SK-N-SH (cell line): ENCODE measurements at places on chromosomes 4 and X.

DNA sequence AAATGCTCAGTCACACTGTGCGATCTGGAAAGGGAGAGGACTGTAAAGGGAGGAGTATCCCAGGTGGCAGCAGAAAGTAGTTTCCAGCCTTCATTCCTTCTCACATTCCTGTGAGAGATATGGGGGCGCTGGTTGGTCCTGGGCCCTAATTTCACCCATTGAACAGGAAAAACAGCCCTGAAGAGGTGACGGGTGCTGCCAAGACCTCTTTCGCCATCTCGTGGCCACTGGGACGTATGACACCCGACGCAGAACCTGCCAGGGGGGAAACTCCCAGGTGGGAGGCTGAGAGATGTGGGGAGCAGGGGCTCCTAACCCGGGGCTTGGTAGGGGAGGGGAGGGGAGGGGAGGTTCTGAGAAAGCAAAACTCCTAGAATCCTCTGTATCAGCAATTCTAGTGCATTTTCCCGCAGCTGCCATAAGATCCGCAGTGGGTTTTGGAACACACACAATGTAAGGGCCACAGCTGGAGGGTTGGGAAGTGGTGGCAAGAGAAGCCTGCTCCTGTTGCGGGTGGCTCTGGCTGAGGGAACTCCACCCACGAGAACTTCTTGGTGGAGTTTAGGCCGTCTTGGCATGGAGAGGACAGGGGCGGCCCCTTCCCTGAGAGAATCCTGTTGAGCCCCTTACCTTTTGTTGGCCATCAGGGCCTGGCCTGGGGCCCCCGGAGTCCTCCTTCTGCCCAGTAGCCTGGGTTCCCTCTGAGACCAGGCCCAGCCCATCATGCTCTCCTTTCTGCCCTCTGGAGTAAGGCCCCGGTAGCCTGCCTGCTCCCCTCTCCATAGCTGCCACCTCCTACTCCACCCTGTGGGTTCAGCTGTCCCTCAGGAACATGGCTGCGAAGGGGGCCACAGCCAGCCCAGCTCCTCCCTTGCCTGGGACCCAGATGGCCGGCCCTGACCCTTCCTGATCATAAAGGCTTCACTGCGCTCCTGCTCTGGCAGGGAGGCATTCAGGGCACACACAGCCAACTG, 134.1 kb downstream of the OR13H1 start:
- DNase-seq, result peak; percentile 74

DNA sequence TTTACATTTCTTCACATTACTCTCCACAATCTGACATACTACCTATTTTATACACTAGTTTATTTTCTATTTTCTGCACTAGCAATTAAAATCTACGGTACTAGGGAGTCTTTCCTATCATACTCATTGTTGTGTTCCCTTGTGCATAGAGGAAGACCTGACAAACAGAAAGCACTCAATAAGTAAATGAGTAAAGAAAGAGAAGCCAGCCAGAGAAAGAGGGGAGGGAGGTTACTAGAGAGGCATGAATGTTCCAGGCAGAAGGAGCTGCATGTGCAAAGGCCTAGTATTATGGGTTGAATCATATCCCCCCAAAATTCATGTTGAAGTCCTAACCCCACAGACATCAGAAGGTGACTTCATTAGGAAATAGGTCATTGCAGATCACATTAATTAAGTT, 114.0 kb downstream of the ZAR1 start:
- DNase-seq, result no peak

DNA sequence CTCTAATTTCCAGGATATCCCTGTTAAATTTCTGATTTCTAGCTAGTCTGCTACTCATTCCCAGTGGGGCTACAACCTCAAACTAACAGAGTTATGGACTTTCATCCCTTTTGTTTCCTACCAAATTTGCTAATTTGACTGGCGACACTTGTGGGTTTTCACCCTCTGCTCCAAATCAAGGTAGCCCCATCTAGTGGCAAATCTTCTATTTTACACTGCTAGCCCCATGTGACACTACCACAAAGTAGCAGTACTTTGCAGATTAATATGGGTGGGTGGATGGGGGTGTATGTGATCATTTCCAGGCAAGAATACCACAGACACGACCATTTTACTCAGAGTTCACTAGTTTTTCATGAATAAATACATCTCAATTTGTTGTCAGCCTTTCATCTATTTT, 150.3 kb downstream of the MSL3 start:
- peak; percentile 8 for DNase-seq

GRCh38 chr4:145732895-145733880, 53.2 kb downstream of the C4orf51 start:
- peak; percentile 96 for DNase-seq

DNA sequence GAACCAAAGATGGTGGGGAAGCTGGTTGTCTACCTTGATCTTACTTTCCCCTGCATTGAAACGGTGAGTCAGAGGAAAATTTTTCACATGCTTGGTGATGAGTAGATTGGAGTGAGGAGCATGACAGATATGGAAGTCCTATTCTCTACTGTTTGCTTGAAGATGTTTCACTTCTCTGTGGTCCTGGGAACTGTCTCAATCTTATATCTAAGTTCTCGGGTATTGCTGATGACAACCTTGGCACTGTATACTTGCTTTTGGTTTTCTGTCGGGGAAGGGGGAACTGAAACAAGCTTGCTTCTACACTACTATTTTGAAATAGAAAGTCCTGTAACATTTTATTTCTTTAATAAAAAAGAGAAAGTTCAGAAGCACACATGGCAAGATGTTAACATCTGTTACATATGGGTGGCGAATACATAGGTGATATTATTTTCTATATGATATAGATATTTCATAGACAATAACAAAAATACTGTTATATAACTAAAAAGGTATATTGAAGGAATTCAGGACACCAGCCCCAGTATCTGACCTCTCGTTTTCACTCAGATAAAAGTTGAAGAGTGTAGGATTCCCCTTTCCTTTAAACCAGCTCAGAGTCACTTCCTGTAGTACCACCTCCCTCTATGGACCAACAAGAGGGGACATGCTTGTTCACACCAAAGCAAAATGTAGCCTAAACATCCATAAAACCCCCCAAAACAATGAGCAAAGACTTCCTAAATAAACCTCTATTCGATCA, 88.8 kb downstream of the FMR1NB start:
- DNase-seq, result no peak

DNA sequence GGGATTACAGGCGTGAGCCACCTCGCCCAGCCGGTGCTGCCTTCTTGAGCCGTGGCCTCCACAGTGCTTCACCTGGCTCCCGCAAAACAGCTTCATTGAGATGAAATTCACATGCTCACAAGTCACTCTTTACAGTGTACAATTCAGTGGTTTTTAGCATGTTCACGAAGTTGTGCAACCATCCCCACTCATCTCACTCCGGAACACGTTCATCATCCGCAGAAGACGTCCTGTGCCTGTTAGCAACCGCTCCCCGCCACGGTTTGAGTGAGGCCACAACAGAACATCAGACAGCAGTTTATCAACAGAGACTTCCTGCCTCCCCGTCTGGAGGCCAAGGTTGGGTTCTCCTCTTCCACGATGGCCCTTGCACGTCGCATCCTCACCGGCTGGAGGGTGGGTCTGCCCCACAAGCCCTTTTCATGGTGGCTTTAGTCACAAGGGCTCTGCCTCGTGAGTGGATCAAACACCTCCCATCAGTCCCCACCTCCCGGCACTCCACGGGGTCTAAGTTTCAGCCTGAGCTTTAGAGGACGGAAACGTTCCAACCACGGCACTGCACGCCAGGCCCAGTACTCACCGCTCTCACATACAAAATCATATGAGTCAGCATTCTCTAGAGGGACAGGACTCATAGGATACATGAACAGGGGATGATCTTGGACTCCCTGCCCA, 29.6 kb upstream of the SPON2 start:
- peak; percentile 20 for DNase-seq

DNA sequence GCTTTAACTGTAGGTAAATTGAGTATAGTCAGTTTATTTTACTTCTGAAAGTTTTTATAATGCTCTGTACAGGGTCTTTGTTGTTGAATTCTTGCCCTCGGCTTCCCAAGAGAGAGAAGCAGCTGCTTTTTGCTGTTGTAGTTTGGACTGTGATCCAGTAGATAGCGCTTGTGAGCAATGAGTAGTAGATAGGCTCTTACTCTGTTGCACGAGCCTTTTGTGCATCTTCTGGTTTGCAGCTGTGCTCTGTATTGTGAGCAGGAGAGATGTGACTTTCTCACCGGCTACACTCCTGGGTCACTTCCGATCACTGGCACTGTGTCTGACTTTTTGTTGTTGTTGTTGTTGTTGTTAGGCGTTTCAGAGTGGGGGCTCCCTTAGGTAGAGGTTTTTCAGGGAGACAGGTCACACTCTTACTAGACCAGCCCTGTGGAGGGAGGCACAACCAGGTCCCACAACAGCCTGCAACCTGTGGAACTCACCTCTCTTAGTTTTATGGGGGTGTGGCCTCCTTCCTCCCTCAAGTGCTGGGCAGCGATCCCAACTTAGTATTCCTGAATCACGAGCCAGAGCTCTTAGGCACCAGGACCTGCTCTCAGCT, 822.1 kb upstream of the GALNTL6 start:
- DNase-seq, result peak; percentile 17

DNA sequence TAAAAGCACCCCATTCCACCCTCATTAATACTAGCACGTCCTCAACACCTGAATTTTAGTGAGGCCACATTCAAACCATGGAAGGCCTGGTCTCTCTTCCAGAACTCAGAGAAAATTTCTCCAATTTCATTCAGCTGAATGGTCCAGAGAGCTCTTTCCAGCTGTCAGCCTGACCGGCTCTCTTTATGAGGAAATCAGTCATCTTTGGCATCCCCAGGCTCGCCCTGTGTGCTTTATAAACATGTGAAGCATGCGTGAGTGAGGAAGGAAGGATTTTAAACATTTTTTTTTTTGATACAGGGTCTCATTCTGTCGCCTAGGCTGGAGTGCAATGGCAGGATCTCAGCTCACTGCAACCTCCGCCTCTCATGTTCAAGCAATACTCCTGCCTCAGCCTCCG, 1812.9 kb upstream of the TENM3 start:
- DNase-seq, result no peak

DNA sequence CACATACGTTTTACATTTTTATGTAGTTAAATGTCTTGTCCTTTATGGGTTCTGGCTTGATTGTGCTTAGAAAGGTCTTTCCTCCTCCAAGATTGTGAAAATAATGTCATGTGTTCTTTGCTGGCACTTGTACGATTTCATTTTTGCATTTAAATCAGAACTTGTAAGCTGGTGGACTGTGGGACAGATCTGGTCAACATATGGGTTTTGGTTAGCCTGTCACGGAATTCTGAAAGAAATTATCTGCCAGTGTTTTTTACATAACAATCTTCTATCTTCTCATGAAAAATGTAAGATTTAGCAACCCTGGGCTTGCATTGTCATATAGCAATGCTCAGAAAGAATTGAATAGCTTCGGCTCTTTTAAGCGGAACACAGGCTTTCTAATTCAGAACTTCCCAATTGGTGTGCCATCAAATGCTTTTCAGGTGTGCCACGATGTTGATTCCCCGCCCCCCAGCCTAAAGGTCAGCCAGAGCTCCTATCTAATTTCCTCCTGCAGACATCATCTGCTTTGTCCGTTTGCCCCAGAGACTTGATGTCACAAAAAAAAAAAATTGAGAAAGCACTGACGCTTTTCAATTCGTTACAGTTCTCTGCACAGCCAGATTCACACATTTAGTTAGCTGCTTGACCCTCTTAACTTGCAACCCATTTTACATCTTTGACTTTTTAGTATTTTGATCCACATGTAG, 16.2 kb downstream of the AFF1 start:
- no peak for DNase-seq

DNA sequence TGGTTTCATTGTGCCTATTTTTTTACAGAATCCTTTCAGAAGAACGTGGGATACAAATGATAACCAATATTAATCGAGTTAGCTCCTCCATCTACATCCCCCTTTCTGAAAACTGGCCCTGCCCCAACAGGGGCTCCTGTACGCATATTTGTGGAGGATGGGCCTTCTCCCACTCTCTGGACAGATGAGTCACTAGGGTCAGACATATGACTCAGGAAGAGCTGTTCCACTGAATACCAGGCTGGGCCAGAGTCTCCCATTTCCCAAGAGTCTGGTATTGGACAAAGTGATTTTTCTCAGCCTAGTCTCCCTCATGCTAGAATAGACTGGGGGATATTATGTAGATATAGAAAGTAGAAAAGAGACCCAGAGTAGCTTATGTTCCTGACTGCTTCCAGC, 142.4 kb downstream of the TSPAN5 start:
- DNase-seq, result no peak

- DNase-seq, result no peak
Measured at GRCh38 chrX:63809173-63809572, 24.2 kb upstream of the ARHGEF9 start.

- DNase-seq, result no peak
Measured at GRCh38 chr4:6180841-6181631, 19.3 kb downstream of the JAKMIP1 start.

- no peak for DNase-seq
Measured at GRCh38 chr4:42953321-42953720, 60.8 kb downstream of the GRXCR1 start.

- no peak for DNase-seq
Measured at GRCh38 chr4:102008711-102009110, 218.2 kb downstream of the BANK1 start.

DNA sequence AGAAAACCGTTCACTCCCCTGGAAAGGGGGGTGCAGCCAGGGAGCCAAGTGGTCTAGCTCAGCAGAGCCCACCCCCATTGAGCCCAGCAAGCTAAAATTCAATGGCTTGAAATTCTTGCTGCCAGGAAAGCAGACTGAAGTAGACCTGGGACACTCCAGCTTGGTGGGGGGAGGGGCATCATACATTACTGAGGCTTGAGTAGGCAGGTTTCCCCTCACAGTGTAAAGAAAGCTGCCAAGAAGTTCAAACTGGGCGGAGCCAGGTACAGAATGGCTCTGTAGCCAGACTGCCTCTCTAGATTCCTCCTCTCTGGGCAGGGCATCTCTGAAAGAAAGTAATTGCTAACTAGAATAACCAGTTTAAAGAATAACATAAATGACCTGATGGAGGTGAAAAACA, 372.3 kb upstream of the F9 start:
- no peak for DNase-seq

GRCh38 chr4:165873298-165874071, 448 bp downstream of the TLL1 start:
- peak; percentile 77 for DNase-seq

DNA sequence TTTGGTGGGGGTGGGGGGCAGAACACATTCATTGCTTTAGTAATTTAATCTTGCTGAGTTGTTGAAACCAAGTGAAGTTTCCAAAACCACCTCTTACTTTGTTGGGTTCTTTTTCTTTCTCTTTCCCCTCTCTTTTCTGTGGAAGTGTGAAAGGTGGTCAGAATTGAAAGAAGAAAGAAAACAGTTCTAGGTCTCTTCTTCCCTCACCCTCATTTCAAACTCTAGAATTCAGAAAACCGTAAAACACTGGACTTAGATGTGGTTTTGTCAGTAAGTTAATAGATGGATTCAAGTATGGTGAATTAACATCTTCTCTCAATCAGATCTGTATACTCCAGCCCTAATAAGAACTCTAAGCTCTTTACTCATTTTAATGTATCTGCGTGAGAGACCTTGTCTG, 23.7 kb downstream of the PLP1 start:
- no peak for DNase-seq
